H9 (cell line): ENCODE measurements at places on chromosomes 16 and 17.

- no peak for DNase-seq
Measured at GRCh38 chr16:68350813-68351350, 40.1 kb downstream of the PRMT7 start.

DNA sequence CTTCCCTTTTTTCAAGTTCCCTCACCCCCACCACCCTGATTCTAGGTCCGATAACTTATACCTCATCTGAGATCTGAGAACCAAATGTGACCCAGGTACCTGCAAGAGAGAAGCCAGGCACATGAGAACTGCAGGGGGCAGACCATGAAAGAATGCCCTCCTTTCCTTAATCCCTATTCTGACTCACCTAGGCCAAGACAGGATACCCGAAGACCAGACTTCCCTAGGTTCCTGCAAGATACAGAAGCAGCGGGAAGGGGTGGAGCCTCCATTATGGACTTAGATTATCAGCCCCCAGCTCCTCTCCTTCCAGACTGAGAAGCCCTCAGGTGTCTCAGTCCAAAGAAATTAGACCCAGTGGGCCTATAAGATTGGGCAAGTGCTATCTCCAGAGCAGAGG is 2.1 kb downstream of the KCNAB3 start:
- DNase-seq: peak; percentile 32

GRCh38 chr16:67430977-67431774 is at the start of gene HSD11B2:
TSS of gene HSD11B2 (plus strand) at chr16:67431121. CDS start at chr16:67431249, 128 bp downstream.
- peak; percentile 81 for DNase-seq

GRCh38 chr17:31320791-31321190 is 631 bp downstream of the EVI2A start:
- DNase-seq: no peak

GRCh38 chr16:53876811-53877210 is 172.9 kb downstream of the FTO start:
- DNase-seq: no peak

GRCh38 chr17:62572888-62573401 is 54.5 kb upstream of the MRC2 start:
- no peak for DNase-seq

- peak; percentile 62 for DNase-seq
Measured at GRCh38 chr17:61404913-61405685, 5.5 kb downstream of the TBX2 start.

DNA sequence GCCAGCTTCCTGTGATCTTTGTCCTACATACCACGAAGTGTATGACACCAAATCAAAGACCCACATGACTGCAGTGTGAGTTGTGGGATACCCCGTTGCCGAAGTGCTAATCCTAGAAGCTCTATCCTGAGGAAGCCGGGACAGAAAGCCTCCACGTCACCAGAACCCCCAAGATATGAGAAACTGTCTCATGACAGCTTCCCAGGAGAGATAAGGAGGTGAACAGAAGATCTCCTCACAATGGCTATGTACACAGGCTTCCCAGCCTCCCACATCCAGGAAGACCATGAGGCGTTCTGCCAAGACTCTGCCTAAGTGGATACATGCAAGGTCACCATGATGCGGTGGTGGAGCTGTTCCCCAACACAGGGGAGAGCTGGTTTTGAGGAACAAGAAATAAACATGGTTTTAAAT is 37.1 kb downstream of the TRIM25 start:
- DNase-seq: no peak

- no peak for DNase-seq
Measured at GRCh38 chr17:2611627-2612026, 18.2 kb downstream of the PAFAH1B1 start.

GRCh38 chr16:29154088-29154487 is 169.2 kb downstream of the LAT start:
- DNase-seq: no peak

DNA sequence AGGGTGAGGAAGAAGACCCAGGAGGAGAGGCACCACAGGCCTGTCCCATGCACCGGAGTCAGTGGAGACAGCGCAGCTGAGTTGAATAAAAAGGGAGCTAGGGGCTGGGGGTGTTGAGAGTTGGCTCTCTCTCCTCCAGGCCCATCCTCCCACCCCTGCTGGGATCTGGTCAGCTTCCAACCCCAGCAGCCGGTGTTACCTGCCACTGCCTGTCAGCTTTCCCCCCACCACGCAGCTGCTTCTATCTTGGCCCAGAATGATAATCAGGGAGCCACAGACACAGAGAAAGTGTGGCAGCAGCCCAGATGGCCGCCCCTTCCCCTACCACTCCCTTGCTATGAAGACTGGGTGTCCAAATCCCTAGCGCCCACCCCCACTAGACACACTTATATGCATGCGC is 120.6 kb upstream of the RPL38 start:
- no peak for DNase-seq

GRCh38 chr17:39393736-39394135 is 7.7 kb downstream of the FBXL20 start:
- no peak for DNase-seq

GRCh38 chr17:66892246-66892645 is 57.3 kb downstream of the CACNG5 start:
- DNase-seq: no peak

GRCh38 chr16:84398701-84399100 is 30.4 kb downstream of the ATP2C2 start:
- DNase-seq: no peak
